NCI-H1417 treated with DMSO at 0.1 percent for 48 hours (cell line): ENCODE measurements at places on chromosomes 5 and 9.

DNA sequence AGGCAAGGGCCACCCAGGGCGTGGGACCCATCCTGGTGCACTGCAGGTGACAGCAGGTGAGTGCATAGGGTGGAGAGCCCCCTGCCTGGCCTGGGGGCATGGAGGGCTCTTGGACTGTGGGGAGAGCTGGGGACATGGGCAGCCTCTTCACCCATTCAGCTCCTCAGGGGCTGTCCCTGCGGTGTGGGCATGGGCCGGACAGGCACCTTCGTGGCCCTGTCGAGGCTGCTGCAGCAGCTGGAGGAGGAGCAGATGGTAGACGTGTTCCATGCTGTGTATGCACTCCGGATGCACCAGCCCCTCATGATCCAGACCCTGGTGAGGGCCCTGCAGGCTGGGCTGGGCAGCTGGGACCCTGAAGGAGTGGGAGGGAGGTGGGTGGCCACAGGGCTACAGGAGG lies 20.4 kb upstream of the SPTLC1 start:
- DNase-seq: no peak

- no peak for DNase-seq
These were observed 354.0 kb downstream of the NPR3 start for GRCh38 chr5:33065131-33065530.

DNA sequence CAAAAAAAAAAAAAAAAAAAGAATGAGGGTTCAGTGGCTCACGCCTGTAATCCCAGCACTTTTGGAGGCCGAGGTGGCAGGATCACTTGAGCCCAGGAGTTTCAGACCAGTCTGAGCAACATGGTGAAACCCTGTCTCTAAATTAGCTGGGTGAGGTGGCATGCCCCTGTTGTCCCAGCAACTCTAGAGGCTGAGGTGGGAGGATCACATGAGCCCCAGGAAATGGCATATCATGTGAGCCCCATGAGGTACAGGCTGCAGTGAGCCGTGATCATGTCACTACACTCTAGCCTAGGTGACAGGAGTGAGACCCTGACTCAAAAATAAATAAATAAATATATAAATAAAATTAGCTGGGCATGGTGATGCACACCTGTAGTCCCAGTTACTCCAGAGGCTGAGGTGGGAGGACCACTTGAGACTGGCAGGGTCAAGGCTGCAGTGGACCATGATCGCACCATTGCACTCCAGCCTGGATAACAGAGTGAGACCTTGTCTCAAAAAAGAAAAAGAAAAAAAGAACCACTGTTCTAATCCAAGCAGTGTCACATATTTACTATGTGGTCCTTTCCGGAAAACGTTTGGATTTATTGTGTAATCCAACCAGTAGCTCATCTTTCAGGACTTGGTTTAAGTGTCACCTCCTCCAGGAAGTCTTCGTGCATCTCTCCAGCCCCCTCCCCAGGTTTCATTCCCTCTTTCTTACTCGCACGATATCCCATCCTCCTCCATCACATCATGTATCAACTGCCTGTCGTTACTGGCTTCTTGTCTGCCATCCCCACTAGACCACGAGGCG lies 12.3 kb upstream of the SPOUT1 start:
- DNase-seq: no peak

- DNase-seq: no peak
These were observed 47.1 kb downstream of the C9orf57 start for GRCh38 chr9:72013292-72013760.

- DNase-seq: no peak
These were observed 45.4 kb downstream of the HACD4 start for GRCh38 chr9:20985851-20986600.

DNA sequence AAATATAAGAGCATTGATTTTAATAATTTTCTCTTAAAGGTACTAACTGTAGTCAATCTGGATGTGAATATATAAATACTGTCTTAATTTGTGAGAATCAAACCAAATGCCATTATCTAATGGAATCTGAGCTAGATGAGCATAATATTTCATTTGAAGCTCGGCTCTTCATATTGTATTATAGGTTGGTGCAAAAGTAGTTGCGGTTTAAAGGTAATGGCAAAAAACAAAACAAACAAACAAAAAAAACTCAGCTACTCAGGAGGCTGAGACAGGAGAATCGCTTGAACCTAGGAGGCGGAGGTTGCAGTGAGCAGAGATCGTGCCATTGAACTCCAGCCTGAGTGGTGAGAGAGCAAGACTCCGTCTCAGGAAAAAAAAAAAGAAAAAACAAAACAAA lies 96.4 kb downstream of the CFAP90 start:
- no peak for DNase-seq

DNA sequence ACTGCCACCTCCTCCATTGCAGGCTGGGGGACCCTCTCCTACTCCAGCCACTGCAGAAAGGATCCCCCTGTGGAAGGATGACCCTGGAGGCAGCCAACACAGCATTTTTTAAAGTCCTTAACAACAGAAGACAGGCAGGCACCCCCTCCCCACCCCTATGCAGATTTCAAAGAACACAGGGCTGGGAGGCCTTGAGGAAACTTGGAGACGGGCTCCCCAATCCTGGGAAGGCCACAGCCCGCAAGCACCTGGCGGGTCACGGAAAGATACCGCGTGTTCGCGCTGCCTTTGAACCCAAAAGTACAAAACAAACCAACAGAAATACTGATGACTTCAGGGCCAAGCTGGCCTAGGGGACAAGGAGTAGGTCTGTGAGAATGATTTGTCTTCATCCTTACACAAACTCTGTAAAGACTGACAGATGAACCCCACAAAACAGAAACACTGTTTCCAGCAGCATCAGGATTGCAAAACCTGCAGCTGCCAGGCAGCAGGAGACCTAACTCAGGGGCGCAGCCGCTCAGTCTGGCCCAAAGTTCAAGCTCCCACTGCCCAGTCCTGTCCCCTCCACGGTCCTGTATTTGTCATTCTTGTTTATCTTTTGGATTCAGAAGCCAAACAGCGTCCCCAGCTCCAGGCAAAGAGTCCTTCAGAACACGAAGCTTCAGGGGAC lies 13.8 kb downstream of the VAV2 start:
- no peak for DNase-seq

DNA sequence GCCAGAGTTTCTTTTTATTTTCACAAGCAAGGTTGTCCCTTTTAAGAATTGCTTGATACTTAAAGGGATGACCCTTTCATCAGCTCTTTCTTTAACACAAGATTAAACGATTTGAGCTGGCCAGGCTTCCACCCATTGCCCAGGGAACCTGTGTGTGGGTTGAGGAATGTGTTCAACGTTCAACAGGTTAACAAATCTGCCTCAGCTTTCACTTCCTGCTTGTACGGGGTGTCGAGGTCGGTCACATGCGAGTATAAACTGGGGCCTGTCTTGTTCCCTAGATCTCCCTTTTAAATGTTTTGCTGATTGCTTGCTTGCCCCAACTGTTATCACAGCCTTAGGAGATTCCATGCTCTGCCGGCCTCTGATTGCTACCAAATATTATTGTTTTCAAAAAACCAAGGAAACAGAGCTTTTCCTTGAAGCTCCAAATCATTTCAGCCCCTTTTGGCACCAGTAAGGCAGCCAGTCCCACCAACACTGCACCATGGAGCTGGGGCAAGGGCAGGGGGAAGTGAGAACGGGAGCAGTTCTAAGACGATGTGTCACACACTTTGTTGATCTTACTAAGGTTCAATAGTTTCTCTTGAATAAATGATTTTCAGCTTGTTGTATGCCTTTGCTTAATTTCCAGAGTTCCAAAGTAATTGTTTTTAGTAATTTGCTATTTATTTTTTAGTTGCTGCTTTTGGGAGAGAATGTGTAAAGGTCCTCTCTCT lies 10.7 kb upstream of the CLK4 start:
- no peak for DNase-seq

DNA sequence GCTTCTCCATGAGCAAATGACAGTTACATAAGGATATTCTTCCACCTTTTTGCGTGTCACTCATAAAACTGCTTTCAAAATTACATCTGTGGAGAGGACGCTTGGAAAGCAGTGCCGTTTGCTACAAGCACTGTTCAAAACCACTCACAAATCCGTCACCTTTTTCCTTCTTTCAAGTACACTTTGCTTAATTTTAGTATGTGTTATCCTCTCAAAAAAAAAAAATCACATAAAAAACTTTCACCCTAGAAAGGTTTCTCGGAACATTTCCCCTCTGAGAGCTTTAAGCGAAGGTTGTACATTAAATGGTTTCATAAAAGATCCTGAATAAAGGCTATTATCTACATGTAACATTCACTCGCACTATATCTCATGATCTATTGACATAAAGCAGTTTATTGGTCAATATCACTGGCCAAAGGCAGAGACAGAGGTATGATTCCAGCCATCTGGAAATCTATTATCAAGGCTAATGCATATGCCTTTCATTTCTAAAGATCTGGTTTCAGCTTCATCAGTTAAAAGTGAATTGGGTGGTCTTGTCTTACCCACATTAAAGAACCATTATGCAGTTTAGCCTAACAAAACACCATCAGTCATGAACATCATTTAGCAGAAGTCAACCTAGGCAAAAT lies 163.6 kb downstream of the ENC1 start:
- DNase-seq: no peak
